ENCODE measurements at places on chromosomes 6 and 20.

GRCh38 chr20:46406986-46407670 lies 713 bp upstream of the ELMO2 start:
- peak; percentile 96 for DNase-seq

DNA sequence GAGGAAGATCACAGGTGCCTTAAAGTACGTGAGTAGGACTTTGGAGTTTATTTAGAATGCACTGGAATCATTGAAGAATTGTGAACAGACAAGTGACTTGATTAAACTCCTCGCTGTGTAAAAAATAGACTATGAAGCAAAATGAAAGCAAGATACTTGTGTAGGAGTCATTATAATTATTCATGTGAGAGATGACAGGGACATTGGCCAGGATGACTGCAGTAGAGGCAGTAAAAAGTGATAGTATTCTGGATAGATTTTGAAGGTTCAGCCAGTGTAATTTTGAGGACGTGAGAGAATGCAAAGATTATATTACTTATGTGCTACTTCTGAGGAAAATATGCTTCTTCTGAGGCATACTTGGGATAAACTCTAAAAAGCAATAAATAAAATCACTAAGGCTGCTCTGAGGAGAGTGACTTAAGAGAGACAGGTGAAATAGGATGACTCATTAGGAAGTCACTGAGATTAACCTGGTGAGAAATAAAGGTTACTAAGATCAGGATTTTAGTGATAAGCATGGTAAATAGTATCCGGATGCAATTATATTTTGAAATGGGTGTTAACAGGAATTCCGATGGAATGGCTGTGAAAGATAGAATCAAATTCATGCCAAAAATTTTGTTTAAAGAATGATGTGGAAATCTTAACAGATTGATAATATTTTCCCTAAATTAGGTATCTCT lies 202.0 kb downstream of the CENPW start:
- DNase-seq, result no peak

GRCh38 chr6:106162921-106163320 lies 76.8 kb downstream of the PRDM1 start:
- no peak for DNase-seq

GRCh38 chr6:126721581-126722160 lies 381.8 kb downstream of the CENPW start:
- DNase-seq, result no peak

DNA sequence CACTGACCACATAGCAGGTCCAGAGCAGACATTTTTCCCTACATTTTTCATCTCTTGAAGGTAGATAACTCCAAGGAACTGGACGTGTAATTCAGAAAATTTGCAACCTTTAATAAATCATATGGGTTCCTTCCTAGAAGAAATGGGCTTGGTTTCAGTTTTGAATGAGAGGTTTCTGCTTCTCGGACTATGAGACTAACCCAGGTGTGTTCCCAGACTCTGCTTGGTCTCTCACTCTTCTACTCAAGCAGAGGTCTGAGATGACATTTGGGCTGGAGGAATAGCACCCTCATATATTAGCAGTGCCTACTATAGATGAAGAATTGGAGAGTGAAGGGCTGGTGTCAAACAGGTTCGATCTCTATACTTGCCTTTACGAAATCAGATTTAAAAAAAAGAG lies 231.2 kb downstream of the DOK5 start:
- no peak for DNase-seq

DNA sequence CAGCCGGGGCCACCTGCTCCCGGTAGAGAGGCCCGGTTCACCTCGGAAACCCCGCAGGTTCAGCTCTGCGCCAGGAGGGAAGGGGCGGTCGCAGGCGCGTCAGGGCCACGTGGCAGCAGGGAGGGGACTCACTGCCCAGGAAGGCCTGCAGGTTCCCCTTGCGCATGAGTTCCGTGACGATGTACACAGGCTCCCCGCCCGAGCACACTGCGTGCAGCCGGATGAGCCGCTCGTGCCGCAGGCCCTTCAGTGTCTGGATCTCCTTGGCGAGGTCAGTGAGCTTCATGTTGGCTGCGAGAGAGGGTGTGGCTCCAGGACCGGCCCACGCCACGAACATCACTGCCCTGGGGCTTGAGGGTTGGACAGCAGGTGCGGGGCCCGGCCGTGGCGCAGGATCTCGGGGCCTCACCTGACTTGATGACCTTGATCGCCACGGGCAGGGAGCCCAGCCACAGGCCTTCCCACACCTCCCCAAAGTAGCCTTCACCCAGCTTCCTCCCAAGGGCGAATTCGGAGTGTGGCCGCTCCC lies 4.9 kb upstream of the PTK6 start:
- no peak for DNase-seq

- DNase-seq, result no peak
Observed at GRCh38 chr6:84967389-84967788, 203.0 kb upstream of the TBX18 start.

- no peak for DNase-seq
Observed at GRCh38 chr6:111484633-111484930, 1.6 kb upstream of the REV3L start.

- no peak for DNase-seq
Observed at GRCh38 chr6:89067796-89068195, 12.8 kb upstream of the PNRC1 start.

DNA sequence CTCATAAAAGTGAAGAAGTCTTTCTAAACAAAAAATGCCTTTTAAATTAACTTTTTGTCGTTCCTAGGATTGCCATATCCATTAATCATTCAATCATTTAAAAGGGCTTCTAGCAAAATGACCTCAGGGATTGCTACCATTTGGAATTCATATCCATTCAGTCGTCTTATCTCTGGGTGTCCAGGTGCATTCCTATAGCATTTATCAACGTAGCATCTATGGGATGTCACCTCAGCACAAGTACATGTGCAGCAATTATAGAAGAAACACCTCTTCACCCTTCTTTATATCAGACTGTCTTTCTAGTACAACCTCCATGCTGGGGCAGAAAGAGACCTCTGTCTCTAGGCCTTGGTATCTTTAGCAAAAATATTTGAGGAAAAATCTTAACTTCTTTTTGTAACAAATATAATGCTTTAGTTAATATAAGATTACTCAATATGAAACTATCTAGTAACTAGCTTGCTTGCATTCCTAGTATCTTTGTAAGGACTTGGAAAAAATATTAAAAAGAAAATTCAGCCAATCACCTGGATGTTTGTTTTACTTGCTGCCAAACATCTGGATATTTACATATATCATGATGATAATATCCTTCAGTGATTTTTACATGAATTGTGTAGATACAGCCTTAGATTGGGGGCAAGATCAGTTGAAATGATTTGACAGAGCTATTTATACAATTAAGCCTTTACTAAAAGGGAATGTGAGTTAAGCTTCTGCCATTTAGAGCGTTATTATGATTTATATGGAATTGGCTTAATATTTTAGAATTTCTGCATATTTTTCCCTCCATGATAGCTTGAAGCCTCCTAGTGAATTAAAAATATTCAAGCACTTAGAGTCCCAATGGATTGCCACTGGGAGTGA lies 356.8 kb downstream of the HDGFL1 start:
- DNase-seq, result no peak

- DNase-seq, result no peak
Observed at GRCh38 chr6:164344801-164345291, 930.3 kb downstream of the QKI start.

DNA sequence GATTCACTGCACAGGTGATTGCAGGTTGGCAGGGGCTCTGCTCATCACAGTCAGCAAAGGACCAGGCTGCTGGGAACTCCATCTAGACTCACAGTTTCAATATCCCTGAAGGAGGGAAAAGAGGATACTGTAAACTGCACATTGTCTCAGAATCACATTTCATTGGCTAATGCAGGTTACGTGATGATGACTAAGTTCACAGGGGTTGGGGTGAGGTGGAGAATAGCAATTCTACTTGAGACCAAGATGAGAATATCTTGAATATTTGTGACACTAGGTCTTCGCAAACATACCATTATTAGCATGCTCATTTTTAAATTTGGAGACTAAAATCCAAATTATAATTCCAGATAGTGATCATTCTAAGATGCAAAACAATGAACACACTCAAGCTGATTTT lies 208.5 kb upstream of the CITED2 start:
- no peak for DNase-seq

DNA sequence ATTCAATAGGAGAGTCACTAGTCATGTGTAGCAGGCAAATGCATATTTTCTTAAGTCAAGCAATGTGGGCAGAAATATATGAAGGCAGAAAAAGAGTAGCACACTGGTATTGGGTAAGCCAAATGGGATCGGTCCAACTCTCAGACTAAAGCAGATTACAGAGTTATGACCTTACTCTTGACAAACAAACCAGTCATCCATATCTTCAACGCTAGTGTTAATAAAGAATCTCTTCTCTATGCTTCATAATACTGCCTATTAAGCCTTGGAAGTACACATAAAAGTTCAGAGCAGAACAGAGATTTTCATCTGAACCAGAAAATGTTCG lies 320.2 kb upstream of the JARID2 start:
- DNase-seq, result no peak

GRCh38 chr20:6126846-6127245 lies 4.0 kb upstream of the FERMT1 start:
- no peak for DNase-seq

- no peak for DNase-seq
Observed at GRCh38 chr6:156796627-156797026, 19.4 kb downstream of the ARID1B start.

GRCh38 chr20:33925867-33926266 lies 67.8 kb upstream of the RALY start:
- no peak for DNase-seq

DNA sequence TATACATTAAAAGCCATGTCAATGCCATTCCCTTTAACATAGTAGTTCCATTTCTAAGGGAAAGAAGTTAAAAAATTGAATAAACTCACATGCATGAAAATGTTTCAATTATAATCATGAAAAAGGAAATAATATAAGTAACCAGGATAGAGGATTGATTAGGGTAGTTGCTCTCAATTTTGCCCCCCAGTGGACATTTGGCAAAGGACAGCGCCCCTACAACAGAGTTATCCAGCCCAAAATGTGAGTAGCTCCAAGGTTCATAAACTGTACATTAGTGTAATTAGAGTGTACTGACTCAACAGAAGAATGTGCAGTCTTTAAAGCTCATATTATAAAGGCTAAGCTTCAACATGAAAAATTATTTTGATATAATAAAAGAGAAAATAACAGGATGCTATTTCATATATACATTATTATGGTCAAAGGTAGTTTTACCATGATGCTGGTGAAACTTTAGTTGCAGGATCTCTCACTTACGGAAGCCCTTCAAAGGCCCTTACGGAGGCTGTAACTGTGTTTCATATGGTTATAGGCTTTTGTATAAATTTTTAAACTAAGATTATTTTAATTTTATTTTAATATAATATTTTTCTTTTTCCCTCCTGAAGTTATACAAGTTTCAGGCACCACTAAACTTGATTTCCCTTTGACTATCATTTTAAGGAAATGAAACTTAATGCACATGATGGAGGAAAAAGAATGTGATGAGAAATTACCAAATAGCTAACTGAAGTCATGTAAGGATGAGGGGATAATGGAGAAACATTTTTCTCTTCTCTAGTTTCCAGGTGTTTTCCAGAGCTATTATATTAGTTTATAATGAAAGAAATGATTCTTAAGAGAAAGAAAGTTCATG lies 403.6 kb downstream of the PLCB1 start:
- no peak for DNase-seq

DNA sequence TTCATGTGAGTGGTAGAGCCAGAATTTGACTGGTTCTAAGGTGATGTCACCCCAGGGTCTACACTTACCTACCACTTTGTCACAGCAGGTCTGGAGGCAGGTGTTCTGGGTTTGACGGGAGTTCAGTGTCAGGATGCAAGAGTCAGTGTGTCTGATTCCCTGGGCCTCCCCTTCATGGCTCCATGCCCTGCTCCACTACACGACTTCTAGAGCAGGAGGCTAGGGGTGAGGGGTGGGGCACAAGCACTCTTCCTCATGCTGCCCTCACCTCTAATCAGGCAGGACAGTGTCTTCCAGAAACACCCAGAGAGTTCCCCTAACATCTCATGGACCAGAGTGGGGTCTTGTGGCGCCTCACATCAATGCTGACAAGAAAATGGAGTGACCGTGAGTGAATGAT lies 118.2 kb downstream of the CDC5L start:
- no peak for DNase-seq

- no peak for DNase-seq
Observed at GRCh38 chr6:78489874-78490273, 377.5 kb upstream of the IRAK1BP1 start.

DNA sequence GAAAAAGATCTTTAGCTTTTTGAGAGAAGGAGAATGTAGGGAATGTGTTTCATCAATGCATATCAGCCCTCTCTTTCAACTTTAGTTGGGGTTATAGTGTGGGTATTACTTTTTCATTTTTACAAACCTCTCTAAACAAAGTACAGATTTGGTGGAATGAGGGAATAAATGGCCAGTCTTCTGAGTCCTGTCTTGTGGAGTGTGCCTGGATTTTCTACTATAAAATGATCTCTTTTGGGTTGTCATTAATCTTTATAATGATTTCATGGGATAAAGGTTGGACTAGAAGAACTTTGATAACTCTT lies 209.3 kb downstream of the RNF144B start:
- DNase-seq, result no peak

DNA sequence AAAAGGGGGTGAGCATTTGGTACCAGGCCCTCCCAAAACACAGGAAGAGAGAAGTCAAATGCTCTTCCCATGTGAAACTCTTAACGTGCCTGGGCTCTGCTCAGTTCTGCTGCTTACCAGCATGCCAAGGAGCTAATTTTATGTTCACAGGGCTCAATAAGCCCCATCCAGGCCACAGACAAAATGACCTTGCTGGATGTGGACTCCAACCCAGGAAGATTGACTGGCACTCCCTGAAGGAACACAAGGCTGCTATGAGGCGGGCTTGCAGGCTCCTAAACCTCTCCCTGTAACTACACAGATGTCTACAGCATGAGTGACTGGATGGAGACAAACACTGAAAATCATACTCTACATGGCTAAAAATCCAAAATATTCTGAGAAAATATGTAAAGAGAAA lies 50.6 kb downstream of the CHD6 start:
- no peak for DNase-seq

GRCh38 chr20:49276161-49276960 lies 1.5 kb downstream of the ZNFX1 start:
- DNase-seq, result peak; percentile 37

GRCh38 chr6:100103931-100104330 lies 109.9 kb upstream of the MCHR2 start:
- DNase-seq, result no peak

- no peak for DNase-seq
Observed at GRCh38 chr6:41408982-41409381, 73.6 kb downstream of the NCR2 start.

DNA sequence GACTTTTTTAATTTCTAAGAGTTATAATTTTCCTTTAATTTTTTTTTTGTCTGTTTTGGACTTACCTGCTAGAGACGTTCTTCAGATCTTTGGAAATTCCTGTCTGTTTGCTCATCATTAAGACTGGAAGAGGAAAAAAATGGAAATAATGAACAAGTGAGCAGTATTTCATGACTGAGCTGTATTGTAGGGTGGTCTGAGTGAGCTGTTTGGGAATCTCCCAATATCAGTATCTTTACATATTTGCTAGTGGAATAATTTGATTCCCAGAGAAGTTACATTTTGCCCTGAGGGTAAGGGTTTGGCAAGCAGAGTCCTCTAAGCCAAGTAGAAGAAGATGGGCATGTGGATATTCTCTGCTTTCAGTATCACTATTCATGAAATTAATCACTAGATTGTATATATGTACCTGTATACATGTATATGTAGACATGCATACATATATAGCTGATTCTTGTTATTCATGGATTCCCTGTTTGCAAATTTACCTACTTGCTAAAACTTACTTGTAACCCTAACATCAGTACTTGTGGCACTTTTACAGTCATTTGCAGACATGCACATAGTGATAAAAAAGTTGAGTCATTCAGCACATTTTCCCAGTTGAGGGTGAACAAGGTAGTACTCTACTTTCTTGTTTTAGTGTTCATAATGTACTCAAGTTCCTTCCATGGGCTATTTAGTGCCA lies 13.5 kb downstream of the ZC2HC1B start:
- no peak for DNase-seq
